ENCODE measurements at places on chromosomes 16 and 17. TPM values are rescaled to one million over a fixed set of nuclear protein-coding genes. Genes with fewer than 3 reads are reported as not detected.

Gene MT1G
- not detected for total RNA-seq

Gene RILP
- total RNA-seq = 1.2 TPM

Gene FBXW10B
- not detected for total RNA-seq

Gene KRT28
- total RNA-seq = not detected

Gene CCDC78
- 3.1 TPM for total RNA-seq

Gene THOC6
- total RNA-seq = 40.1 TPM

Gene PRDM7
- not detected for total RNA-seq

Gene WFDC1
- 0.24 TPM for total RNA-seq

Gene KRT31
- not detected for total RNA-seq

Gene PABPN1L
- total RNA-seq = not detected

Gene EFNB3
- 12.7 TPM for total RNA-seq

Gene MYO18A
- total RNA-seq = 27.8 TPM

Gene CNTNAP4
- total RNA-seq = not detected

GRCh38 chr17:35660902-35661301 is 70.5 kb upstream of the RASL10B start:
- no peak for DNase-seq

DNA sequence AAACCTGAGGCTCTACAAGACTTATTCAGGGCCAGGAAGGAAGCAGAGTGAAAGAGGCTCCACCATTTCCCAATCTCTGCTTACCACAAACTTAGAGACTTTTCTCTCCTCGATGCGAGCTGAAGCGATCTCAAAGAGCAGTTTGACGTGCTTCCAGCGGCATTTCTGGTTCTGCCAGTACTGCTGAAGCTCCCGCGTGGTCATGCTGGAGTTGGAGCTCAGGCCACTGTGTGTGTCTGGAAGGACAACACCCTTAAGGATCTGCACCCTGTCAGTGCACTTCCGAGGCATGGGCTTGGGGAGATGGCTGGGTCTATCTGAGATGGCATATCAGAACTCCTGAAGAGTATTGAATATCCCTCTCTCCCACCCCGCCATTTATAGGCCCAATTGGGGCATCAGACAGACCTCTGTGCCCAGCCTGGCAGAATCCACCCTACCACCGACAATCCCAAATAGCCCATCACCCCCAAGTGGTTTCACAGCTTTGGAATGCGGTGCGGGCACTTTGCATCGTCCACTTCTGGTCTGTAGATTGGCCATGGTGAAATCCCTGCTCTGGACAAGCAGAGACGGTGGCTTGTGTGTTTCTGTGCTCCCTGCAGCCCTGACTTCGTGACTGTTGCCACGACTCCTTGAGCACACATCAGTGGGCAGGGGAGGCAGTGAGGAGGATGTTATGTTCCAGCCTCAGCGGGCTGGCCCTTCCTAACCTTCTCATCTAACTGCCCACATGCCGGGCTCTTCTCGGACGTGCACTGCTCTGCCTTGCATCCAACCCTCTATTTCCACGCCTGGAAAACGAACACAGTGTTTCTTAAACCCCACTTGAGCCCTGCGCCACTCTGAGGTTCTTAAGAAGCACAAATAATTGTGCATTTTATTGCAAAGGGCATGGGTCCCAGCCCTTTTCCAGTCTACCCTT is 5.2 kb downstream of the SNX20 start:
- no peak for DNase-seq

DNA sequence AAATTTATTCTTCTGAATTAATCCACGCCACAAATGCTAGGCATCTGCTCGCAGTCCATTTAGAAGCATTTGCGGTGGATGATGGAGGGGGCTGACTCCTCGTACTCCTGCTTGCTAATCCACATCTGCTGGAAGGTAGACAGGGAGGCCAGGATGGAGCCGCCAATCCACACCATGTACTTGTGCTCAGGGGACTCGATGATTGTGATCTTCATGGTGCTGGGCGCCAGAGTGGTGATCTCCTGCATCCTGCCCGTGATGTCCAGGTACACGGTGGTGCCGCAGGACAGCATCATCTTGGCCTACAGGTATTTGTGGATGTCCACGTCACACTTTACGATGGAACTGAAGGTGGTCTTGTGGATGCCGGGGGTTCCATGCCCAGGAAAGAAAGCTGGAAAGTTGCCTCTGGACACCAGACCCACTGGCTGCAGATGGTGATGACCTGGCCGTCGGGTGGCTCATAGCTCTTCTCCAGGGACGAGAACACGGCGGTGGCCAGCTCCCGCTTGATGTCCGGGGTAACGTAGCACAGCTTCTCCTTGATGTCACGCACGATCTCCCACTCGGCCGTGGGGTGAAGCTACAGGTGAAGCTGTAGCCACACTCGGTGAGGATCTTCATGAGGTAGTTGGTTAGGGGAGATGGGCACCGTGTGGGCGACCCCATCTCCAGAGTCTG is 7.5 kb upstream of the HEATR3 start:
- no peak for DNase-seq

- DNase-seq = no peak
Observed at GRCh38 chr16:27500801-27501200, 48.9 kb downstream of the GTF3C1 start.

DNA sequence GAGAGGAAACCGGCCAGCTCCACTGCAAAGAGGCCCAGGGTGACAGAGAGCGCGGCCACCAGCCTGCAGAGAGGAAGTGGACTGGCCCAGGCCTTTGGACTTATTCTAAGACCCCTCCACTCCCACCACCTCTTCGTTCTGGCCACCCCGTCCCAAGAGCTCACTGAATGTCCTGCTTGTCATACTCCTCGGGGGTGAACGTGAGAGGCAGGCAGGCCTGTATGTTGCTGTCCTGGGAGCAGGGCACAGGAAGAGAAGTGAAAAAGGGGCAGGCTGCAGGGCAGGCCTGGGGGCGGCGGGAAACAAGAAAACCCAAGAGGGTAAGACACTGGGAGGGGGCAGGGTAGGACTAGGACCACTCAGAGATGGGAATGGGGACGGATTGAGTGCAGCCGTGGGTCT is 384 bp downstream of the TMEM107 start:
- no peak for DNase-seq

- no peak for DNase-seq
Observed at GRCh38 chr17:81821147-81821546, 11.9 kb downstream of the MCRIP1 start.

DNA sequence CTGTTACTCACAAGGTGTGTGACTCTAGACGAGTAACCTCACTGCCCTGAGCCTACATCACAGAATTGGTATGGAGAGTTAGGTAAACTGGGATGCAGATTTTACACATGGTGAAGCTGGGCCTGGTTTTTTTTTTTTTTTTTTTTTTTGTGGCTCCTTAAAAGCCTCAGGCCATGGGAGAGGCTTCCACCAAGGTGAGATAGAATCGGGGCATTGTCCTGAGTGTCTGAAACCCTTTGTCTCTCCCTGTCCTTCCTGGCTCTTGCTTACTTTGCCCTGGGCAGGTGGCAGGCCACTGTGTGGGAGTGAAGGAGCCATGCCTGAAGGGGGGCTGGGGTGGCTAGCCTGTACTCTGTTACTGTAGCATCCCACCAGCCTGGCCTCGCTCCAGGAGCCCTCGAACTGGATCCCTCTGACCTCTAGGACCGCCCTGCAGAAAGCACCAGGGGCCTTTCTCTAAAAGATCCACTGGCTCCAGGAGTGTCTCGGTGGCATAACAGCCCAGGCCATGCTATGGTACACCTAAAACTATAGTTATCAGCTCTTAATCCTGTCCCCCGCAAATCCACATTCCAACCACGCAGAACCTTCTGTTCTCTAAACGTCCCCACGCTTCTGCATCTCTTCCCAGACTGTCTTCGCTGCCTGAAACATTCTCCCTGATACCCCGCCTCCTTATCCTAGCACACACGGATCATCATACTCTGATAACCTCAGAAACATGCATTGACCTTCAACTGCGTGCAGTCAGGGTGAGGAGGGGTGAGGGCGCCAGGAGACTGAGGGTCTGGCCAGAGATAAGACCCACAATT is 1.7 kb upstream of the SLC13A2 start:
- no peak for DNase-seq

- DNase-seq = no peak
Observed at GRCh38 chr17:28365487-28365886, 488 bp upstream of the SEBOX start.

GRCh38 chr17:59154292-59154720 is 680 bp downstream of the SKA2 start:
- no peak for DNase-seq

Data from osteocyte (in vitro differentiated cells).